Smooth muscle cell of trachea (primary cell): ENCODE measurements at places on chromosomes 13 and 19. TPM values are rescaled to one million over a fixed set of nuclear protein-coding genes. Genes with fewer than 3 reads are reported as not detected.

Gene MEIOSIN
- not detected in 2 replicates for total RNA-seq

Gene RNF113B
- total RNA-seq, result not detected in 2 replicates

Gene CEACAM16
- 0.17 TPM in 1 of 2 replicates, not detected in the other for total RNA-seq

Gene MEDAG
- total RNA-seq, result 43.5 and 101 TPM in 2 replicates

Gene C19orf73
- total RNA-seq, result 0.99 TPM in 1 of 2 replicates, not detected in the other

Gene FAM216B
- total RNA-seq, result not detected in 2 replicates

Gene MCEMP1
- total RNA-seq, result not detected in 2 replicates

Gene ADGRE3
- total RNA-seq, result not detected in 2 replicates

Gene CRTC1
- total RNA-seq, result 2.6 and 6.8 TPM in 2 replicates

Gene OSCAR
- 0.15 and 0.33 TPM in 2 replicates for total RNA-seq

Gene TEX29
- 0.50 TPM in 1 of 2 replicates, not detected in the other for total RNA-seq

Gene THSD8
- 0.99 TPM in 1 of 2 replicates, not detected in the other for total RNA-seq

Gene CGB8
- total RNA-seq, result not detected in 2 replicates

Gene PSG11
- total RNA-seq, result not detected in 2 replicates

Gene PLK5
- 0.17 TPM in 1 of 2 replicates, not detected in the other for total RNA-seq

Gene GPR183
- not detected in 2 replicates for total RNA-seq

Gene LRP3
- total RNA-seq, result 36.2 and 60.9 TPM in 2 replicates

Gene COL4A1
- 31.3 and 48.6 TPM in 2 replicates for total RNA-seq

Gene ZNF446
- 11.2 and 15.1 TPM in 2 replicates for total RNA-seq

Gene IL12RB1
- 0.15 and 0.33 TPM in 2 replicates for total RNA-seq

Gene KIR2DL3
- not detected in 2 replicates for total RNA-seq

Gene KANK3
- 0.15 and 0.50 TPM in 2 replicates for total RNA-seq

Gene GIPR
- 0.29 TPM in 1 of 2 replicates, not detected in the other for total RNA-seq

Gene SBK2
- total RNA-seq, result 0.17 TPM in 1 of 2 replicates, not detected in the other

Gene PRSS57
- 0.17 TPM in 1 of 2 replicates, not detected in the other for total RNA-seq

Gene METTL21C
- total RNA-seq, result not detected in 2 replicates

Gene SYCN
- total RNA-seq, result not detected in 2 replicates

Gene KCNK6
- 1.5 and 3.6 TPM in 2 replicates for total RNA-seq

Gene KLK15
- total RNA-seq, result not detected in 2 replicates

Gene RAB3D
- 15.9 and 21.8 TPM in 2 replicates for total RNA-seq

Gene USHBP1
- 0.15 TPM in 1 of 2 replicates, not detected in the other for total RNA-seq

Gene UTP14C
- total RNA-seq, result 11.6 and 15.4 TPM in 2 replicates

Gene NCAN
- under 0.01 TPM in 2 replicates for total RNA-seq

Gene SSC5D
- total RNA-seq, result 14.4 and 47.6 TPM in 2 replicates

Gene RTBDN
- total RNA-seq, result not detected in 2 replicates

Gene AMER2
- not detected in 2 replicates for total RNA-seq

Gene IGFL3
- not detected in 2 replicates for total RNA-seq

Gene CACTIN
- total RNA-seq, result 26.8 and 35.6 TPM in 2 replicates

Gene SLC39A3
- 30.7 and 37.5 TPM in 2 replicates for total RNA-seq

Gene ZNF20
- total RNA-seq, result 6.5 and 10.2 TPM in 2 replicates

Gene KCNJ14
- total RNA-seq, result 0.29 and 1.2 TPM in 2 replicates

Gene MBD3L3
- not detected in 2 replicates for total RNA-seq

Gene DNAAF3
- total RNA-seq, result 0.33 and 0.87 TPM in 2 replicates

Gene FXYD3
- total RNA-seq, result not detected in 2 replicates

Gene ZNF333
- total RNA-seq, result 24.6 and 32.7 TPM in 2 replicates

Gene KRTDAP
- not detected in 2 replicates for total RNA-seq

Gene CCDC169
- 4.1 and 6.7 TPM in 2 replicates for total RNA-seq

Gene NLRP9
- not detected in 2 replicates for total RNA-seq

Gene C1QTNF9
- total RNA-seq, result not detected in 2 replicates

Gene SIGLEC10
- total RNA-seq, result not detected in 2 replicates

Gene POU2F2
- total RNA-seq, result 0.17 TPM in 1 of 2 replicates, not detected in the other
